ENCODE measurements at places on chromosomes 2 and 18. TPM values are rescaled to one million over a fixed set of nuclear protein-coding genes. Genes with fewer than 3 reads are reported as not detected.

Gene LIMS2
- total RNA-seq, result 20.1 TPM

Gene RGPD8
- 10.5 TPM for total RNA-seq

Gene COPS9
- 61.7 TPM for total RNA-seq

Gene ATAD2B
- total RNA-seq, result 23.3 TPM

Gene FAHD2B
- total RNA-seq, result 5.3 TPM

Gene HRH4
- 0.19 TPM for total RNA-seq

Gene MAPRE2
- 35.8 TPM for total RNA-seq

Gene ACMSD
- total RNA-seq, result 0.34 TPM

Gene NT5C1B
- total RNA-seq, result not detected

Gene BOD1L2
- not detected for total RNA-seq

Gene HOXD9
- 24.5 TPM for total RNA-seq

Gene KATNAL2
- 0.51 TPM for total RNA-seq

Gene TMEM178A
- total RNA-seq, result not detected

All from dermis blood vessel endothelial cell (primary cell).